Activated gamma-delta T cell treated with Interleukin-2 at 50 U/mL for 16 hours (primary cell): ENCODE measurements at places on chromosomes 3 and 15.

DNA sequence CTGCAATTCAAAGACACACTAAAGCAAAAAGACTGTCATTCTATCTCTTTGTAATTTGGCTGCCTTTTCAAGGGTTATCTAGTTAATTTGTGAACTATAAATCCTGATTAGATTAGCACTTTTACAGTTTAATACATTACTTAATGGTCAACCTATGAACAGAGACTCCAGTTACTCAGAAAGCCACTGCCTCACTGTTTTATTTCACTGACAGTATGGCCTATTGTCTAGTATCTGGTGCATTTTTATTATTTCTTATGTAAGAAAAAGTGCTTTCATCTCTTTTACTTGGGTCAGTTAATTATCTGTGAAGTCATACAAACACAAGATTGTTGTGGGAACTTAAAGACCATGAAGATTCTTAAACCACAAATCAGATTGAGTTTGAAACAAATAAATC is 133.8 kb downstream of the ZBBX start:
- no peak for DNase-seq

DNA sequence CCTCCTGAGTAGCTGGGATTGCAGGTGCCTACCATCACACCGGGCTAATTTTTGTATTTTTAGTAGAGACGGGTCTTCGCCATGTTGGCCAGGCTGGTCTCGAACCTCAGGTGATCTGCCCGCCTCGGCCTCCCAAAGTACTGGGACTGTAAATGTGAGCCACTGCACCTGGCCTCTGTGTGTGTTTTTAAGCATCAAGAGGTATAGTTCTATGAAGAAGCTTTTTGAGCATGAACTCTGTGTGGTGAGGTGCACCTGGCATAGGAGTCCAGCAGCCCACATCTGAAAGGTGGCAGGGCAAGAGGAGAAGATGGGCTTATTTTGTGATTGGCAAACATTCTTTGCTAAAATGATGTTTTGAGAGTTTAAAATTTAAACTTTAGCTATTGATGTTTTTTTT is 118.0 kb downstream of the DGKG start:
- DNase-seq, result no peak

DNA sequence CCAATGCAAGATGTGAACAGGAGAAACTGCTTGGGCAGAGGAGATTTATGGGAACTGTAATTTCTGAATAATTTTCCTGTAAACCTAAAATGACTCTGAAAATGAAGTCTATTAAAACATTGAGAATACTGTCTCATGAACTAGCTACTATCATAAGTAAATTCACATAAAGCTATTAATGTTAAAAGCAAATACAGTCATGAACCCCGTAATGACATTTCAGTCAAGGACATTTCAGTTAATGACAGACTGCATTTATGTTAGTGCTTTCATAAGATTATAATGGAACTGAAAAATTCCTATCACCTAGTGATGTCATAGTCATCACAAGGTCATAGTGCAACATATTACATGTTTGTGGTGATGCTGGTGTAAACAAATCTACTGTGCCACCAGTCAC is 17.2 kb downstream of the CBLB start:
- DNase-seq, result no peak

DNA sequence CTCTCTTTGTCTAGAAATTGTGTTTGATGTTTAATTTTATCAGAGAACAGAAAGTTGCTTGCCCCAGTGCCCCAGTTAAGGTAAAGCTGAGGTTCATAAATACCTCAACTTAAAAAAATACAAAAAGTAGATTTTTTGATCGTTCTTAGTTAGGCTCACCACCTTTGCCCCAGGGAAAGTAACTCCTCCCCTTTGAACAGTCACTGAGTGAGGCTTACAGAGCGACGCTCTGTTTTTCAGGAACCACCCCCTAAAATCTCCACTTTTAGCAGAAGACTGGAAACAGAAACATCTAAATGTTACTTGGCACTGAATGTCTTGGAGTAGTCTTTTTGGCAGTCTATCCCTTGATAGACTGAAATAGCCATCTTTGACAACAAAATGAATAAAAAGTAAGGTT is 24.9 kb downstream of the BLM start:
- no peak for DNase-seq

- no peak for DNase-seq
Observed at GRCh38 chr3:143510601-143511000, 337.7 kb downstream of the SLC9A9 start.

DNA sequence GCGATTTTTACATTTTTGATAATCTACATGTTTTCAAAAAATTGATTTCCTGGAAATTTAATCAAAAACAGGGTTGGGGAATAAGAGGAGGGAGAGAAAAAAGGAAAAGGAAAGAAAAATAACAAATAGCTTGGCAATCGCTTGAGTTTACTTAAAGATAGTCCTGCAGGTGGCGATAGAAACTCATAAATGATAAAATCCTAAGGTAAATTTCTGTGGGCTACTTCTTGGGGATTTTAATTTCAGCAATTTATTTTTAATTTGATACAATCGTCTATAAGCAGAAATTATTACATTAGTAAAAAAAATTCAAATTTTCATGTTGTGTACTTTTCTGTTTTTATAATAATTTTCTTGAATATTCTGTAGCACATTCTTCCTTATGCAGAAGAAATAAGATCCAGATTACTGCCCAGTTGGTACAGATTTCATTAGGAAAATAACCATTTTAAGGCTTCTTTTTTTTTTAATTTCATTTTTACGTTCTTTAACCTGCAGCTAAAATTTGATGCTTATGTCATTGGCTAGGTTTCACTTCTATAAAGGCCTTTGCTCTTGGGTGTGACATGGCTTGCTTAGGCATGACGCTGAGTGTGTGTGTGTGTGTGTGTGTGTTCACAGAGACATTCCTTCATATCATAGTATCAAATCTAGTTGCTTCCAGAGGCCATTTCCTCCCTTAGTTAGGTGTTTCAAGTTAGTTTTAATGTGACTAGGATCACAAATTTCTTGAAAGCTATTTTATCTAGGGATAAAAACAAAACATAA is 181.8 kb downstream of the MCTP2 start:
- DNase-seq, result no peak

DNA sequence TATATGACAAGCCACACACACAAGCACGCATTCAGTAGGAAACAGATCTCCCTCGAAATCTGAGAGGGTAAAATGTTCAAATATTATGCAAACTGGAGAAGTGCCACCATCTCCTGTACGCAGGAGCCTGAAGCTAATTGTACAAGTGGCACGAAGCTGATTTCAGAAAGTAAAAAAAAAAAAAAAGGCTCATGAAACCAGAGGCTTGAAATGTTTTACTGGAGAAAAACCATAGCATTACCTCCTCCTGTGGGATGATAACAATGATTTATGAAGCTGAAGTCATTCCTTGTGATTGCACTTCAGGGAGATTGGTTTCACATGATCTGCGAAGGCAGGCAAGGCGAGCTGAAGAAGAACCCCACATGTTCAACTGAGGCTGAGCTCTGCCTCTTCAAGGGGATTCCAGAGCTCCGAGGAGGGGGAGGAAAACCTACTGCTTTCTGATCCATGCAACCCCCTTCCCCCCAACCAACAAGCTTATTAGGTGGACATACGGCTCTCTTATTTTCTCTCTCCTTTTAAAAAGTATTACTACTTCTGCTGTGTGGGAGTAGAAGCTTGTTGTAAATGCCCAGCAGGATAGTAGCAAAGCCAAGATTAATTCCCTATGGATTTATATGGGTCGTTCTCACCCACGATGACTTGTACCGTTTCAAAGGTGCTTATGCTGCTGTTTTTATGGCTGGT is 101.1 kb downstream of the GREM1 start:
- DNase-seq, result no peak

DNA sequence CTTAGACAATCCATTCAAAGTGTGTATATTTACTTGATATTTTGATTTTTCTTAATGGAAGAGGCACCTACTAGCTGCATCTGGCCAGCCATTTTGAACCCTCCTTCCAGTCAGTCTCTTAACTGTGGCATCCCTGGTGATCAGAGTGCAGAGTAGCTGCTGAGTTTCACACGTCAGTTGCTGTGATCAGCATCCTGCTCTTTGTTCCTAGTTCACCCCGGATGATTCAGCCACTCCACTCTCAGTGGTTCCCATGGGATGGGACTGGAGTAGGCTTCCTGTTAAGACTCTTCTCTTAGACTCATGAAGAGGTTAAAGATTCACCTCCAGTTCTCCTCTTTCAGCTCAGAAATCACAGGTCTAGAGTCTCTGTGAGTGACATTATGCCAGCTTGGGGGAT is 75.8 kb downstream of the STXBP5L start:
- no peak for DNase-seq

DNA sequence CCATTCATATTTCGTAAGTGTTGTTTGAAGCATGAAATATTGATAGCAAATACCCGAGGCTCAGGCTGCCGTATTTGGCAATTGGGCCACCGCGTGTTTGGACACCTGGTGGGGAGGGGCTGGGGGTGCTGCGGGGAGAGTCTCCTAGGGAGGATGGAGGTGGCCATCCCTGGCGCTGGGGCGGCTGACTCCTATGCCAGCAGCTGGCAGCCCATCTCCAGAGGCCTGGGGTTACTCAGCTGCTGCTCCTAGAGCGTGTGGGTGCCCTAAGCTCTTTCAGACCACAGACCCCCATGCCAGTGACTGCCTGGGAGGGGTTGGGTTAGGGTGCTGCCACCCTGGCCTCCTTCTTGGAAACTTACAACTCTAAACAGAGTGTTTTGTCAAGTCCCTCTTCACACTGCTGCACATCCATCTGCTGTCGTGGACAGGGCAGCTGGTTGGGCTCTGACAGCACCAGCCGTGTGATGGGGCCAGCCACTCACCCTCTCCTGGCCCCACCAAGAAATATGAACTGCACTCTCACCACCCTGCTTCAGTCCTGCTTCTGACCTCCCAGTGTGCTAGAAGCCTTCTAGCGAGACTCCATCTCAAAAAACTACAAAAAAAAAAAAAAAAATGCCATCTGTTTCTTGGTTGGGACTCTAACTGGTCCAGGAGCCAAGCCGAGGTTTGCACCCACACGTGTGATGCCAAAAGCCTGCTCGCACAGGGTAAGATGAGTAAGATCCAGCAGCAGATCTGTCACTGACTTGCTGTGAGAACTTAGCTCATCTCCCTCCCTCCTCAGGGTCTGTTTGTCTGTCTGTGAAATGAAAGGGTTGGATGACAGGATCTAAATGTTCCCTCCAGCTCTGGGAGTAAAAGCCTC is 156.2 kb downstream of the MEGF11 start:
- no peak for DNase-seq

DNA sequence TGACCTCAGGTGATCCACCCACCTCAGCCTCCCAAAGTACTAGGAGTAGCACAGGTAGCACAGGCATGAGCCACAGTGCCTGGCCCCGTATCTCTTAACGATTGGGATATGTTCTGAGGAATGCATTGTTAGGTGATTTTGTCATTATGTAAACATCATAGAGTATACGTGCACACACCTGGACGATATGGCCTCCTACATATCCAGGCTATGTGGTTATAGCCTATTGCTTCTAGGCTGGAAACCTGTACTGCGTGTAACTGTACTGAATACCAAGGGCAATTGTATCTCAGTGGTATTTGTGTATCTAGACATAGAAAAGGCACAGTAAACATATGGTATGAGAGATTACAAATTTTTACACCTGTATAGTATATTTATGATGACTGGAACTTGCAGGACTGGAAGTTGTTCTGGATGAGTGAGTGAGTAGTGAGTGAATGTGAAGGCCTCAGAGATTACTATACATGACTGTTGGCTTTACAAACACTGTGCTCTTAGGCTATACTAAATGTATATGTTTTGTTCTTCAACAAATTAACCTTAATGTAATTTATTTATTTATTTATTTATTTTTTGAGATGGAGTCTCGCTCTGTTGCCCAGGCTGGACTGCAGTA is 120.7 kb downstream of the MBNL1 start:
- no peak for DNase-seq

- DNase-seq, result no peak
Observed at GRCh38 chr15:76333720-76334437, 2.7 kb upstream of the ISL2 start.

DNA sequence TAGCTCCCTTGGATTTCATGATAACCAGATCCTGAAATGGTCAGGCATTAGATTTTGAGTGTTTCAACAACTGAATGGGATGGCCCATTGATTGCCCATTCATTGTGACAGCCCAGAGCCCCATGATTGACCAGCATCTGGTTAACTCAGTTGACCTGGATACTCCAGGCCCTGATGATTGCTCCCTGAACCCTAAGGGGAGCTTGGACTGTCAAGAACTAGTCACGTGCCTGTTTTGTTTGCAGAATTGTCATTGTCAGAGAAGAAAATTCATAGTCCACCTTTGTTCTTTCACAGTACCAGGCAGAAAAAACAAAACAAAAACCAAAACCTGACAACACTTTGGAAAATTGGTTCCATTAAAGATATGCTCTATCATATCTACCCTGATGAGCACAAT is 241.3 kb upstream of the ONECUT1 start:
- no peak for DNase-seq

GRCh38 chr3:123444023-123444422 is 4.9 kb downstream of the ADCY5 start:
- DNase-seq, result no peak

- DNase-seq, result no peak
Observed at GRCh38 chr3:38726751-38727150, 77.3 kb upstream of the SCN5A start.

GRCh38 chr3:128423525-128424147 is 43.1 kb downstream of the DNAJB8 start:
- DNase-seq, result no peak

- DNase-seq, result no peak
Observed at GRCh38 chr3:133137042-133137996, 99.1 kb downstream of the TMEM108 start.

- DNase-seq, result no peak
Observed at GRCh38 chr3:31565288-31565687, 32.6 kb downstream of the STT3B start.

DNA sequence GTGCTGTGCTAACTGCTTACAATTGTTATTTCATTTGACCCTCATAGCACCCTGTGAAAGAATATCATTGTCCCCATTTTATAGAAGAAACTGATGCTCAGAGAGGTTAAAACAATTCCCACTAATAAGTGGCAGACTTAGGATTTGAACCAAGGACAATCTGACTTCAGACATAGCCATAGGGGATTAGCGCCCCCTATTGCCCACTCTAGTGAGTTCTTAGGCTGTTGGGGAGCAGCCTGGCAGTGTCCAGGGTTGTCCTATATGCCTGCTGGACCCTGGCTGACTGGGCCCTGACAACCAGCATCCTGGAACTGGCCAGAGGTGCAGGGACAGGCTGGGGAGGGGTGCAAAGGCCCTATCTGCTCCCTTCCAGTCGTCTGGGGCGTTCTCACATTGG is 15.4 kb downstream of the DPH3 start:
- no peak for DNase-seq

GRCh38 chr3:145983101-145983500 is 177.9 kb downstream of the PLOD2 start:
- no peak for DNase-seq

DNA sequence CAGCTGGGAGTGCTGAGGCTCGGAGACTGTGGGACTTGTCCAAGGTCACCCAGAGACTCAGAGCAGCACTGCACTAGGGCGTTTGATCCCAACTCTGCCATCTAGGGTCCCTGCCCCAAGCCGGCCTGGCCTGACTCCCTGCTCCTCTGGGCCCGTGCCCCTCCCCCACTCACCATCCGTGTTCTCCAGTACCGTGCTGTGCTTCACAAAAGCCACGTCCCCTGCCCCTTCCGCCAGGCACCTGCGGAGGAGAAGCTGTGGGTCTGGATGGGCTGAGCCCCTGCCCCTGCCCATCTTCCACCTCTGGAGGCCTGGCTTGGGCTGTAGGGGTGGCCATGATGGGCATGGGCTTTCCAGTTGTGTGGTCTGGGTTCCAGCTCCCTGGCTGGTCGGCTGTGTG is 8.4 kb downstream of the MELTF start:
- DNase-seq, result no peak

- peak; percentile 39 for DNase-seq
Observed at GRCh38 chr3:11290743-11291680, 18.8 kb downstream of the ATG7 start.
